ENCODE measurements at places on chromosomes 16 and 17.

- no peak for DNase-seq
These were observed 130.5 kb downstream of the MAF start for GRCh38 chr16:79469999-79470398.

DNA sequence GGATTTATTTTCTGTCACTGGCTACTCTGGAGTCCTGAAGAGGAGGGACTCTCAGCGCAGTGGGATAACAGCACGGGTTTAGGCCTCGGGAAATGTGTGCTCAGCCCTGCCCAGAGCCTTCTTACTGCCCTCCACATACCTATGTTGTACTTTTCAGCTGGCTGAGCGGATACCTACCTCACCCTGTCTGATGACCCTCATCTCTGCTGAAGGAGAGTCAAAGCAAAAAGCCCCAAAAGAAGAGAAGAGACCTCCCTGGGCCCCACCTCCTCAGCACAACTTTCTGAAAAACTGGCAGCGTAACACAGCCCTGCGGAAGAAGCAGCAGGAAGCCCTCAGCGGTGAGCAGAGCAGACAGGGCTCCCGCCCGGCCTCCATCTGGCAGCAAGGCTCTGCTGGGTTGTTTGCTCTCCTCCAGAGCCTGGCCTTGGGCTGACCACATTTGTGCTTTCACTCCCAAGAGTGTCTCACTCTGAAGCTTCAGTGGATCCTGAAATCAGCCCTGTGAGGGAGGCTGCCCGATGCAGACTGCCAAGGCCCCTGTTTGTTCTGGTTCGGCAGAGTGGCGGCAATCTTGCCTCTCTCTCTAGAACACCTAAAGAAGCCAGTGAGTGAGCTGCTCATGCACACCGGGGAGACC is 10.3 kb downstream of the MYCBPAP start:
- DNase-seq = no peak

- DNase-seq = no peak
These were observed 529 bp upstream of the ASPA start for GRCh38 chr17:3475251-3475685.

- DNase-seq = no peak
These were observed 49.9 kb downstream of the TMEM235 start for GRCh38 chr17:78281249-78281845.

GRCh38 chr16:14041164-14041563 is 30.0 kb upstream of the MRTFB start:
- no peak for DNase-seq

GRCh38 chr17:69078864-69079263 is 18.1 kb upstream of the ABCA9 start:
- DNase-seq = no peak

DNA sequence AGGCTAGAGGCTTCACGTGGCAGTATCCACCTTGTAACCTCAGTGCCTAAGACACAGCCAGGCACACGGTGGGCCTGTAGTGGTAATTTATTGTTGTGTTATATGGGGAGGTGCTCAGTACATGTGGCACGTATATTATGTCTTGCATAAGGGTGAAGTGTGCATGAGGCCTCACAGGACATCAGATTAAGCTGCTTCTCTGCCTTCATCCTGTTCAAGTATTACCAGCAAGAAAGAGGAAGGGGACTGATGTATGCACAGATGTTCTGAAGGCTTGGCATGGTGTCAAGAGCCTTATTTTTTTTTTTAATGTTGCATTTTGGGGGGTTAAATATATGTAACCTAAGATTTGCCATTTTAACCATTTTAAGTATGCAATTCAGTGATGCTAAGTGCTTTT is 71.6 kb downstream of the ABCC1 start:
- no peak for DNase-seq

DNA sequence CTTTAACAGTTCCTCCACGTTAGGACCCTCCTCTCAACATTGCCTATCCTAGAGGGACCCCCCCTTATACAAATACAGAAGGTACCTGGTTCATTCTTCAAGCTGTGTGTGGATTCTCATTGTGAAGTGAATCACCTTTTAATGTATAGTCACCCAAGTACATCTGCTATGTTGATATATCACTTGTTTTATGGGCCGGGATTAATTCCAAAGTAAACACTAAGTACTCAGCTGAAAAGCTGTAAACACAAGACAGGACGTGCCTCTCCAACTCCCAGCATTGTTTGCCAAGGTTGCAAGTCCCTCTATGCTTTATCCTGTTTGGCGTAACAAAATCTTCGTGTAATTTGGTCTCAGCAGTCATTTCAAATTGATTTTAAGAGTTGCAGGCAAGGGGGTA is 123.6 kb downstream of the RBFOX1 start:
- no peak for DNase-seq

GRCh38 chr17:33816842-33817617 is 438.1 kb upstream of the CCL2 start:
- DNase-seq = no peak

GRCh38 chr16:4954714-4955113 is 3.4 kb upstream of the SEC14L5 start:
- no peak for DNase-seq

DNA sequence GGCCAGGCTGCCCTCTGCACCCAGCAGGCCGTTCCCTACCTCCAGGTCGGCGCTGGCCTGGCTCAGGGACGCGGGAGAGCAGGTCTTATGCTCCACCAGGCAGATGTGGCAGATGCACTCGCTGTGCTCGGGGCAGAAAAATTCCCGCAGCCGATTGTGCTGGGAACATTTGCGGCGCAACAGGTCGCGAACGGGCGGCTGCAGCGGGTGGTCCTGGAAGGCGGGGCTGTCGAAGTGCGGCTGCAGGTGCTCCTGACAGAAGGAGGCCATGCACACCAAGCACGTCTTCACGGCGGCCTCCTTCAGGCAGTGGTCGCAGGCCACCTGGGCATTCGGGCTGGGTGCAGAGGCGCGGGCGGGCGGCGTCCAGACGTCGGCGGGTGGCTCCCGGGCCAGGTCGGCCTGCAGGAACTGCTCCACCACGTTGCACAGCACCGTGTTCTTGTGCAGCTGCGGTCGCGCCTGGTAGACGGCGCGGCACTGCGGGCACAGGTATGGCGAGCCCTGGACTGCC is 439 bp downstream of the TRIM25 start:
- peak; percentile 56 for DNase-seq

GRCh38 chr16:53052519-53053501 is at the start of gene CHD9NB:
Gene CHD9NB (minus strand): TSS chr16:53052897. CDS start chr16:53044158, 8,739 bp downstream.
- DNase-seq = no peak

DNA sequence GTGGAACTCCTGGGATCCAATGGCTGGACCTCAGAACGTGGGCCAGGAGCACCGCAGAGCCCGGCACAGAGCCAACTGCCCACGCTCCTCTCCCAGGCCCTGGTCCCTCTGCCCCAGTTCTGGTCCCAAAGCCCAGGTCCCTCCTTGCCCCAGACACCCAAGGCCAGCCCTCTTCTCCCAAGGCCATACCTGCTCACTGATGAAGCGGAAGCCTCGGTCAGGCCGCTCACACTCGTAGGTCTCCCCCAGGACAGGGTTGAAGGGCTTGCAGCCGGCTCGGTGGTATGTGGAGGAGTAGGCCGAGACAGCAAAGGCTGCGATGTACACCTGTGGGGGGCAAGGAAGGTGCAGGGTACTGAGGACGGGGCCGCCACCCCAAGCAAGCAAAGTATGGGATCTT is 8.5 kb downstream of the OSBPL7 start:
- DNase-seq = no peak

All from activated gamma-delta T cell (primary cell).